ENCODE measurements at places on chromosomes 12 and 14.
A peak's percentile ranks its signal among the peaks of the same experiment; 100 is the strongest.

DNA sequence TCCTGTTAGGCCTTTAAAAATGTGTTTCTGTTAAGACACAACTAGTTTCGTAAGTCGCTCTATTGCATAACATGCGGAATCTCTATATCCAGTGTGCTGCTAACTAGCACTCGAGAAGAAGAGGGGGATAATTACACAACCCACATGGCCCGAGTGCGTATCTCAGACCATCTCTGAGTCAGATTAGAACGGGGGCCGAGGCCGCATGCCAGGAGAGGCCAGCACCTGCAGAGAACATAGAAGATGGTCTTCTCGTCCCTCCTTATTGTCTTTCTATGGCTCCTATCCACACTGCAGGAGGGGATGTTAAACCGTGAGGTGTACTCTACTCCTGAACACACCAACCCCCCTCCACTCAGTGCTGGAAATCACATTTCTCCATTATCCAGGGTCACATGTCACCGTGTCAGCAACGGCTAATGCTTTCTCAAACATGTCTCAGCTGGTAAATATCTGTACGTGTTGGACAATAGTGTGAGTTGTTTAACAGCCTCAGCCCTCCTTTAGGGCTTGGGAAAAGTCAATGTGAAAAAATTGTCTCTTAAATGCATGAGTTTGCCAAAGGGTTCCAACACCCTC lies 56.3 kb downstream of the CCDC88C start:
- DNase-seq = no peak

- DNase-seq = no peak
Measured at GRCh38 chr12:93979189-93979588, 169.2 kb upstream of the PLXNC1 start.

DNA sequence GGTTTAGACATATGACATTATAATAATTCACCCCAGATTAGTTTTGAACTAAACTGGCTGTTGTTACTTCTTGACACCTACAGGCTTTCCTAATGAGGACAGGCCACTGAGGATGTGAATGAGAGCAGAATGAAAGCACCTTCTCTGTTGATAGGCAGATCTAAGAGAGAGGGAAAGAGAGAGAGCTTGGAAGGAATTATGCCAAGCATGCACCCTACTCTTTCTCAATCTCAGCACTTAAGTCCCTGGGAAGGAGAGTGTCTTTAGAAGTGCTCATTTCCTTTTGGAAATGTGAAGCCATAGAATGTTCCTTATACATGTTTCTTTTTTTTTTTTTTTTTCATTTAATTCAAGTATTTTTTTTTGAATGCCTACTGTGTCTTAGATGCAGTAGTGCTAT lies 49.0 kb downstream of the TBC1D15 start:
- no peak for DNase-seq

- no peak for DNase-seq
Measured at GRCh38 chr12:64890873-64891468, 66.5 kb downstream of the TBC1D30 start.

DNA sequence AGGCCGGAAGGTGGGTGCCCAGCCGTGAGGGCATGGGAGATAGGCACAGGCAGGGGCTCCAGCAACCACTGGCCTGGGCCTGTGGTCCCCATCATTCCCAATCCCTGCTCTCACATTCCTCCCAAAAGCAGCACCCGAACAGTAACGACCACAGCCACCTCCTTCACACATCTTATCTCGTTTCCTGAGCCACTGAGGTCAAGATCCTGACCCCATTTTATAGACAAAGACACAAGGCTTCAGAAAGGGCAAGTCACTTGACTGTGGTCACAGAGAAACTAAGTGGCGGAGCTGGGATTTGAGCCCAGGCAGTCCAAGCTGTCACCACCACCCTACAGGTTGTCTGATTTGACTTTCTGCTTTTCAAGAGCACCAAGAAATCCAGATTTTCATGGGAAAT lies 38.9 kb downstream of the DTX1 start:
- no peak for DNase-seq

DNA sequence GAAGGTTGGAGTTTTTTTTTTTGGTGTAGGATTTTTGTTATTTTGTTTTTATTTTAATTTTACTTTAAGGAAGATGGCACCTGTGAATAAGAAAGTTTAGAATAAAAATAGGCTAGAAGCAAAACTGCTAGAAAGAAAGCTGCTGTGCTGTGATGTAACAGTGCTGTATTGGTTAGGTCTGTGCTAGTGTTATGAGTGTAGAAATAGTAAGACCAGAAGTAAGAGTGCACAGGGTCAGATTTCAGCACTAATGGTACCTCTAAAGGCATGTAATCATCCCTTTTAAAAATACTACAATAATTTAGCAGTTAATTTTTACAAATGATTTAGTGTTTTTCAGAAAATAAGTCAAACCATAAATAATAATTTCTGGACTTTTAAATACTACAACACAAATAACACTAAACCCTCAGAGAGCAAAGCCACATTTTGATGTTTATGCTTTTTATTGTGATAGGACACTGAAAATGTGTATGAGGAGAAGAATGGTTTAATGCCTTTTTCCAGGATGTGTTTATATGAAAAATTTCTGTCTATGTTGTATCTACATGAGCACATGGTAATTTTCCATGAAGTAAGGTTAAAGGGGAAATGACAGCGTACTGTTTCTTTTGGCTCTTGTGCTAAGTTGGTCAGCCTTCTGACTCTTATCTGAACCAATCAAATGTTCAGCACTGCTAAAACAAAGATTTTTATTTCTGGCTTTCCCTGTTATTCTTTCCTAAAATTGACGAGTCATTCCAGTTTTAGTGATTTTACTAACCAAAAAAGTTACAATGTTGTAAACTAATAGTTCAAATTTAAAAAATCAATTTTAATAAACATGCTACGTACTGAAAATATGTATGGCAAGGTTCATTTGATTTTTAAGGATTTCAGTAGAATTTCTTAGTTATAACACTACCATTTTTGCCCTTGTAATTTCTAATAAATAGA lies 96.1 kb downstream of the PPHLN1 start:
- no peak for DNase-seq

DNA sequence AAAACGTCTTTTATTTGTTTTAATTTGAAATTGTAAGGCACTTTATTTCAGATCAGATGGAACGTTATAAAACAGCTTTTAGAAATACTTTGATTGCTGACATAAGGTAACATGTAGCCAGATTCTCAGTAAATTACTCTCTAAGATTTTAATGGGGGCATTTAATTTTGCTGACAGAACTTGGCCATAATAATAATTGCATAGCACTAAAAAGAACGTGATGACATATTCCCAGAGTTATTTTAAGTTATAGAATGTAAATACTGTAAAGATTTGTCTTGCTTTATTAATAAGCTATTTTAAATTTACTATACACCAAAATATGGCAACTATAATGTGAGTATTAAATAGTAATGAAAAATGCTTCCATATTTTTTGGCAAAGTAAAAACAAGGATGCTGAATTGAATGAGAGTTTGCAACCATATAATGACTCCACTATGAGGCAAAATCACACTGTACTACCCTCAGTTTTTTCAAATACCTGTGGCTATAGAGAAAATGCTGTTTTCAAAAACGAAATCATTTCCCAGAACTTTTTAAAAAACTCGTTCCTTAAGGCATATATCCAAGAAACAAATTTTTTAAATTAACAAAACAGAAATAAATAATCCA lies 876 bp downstream of the LUM start:
- no peak for DNase-seq

- DNase-seq = no peak
Measured at GRCh38 chr14:89493877-89494634, 77.0 kb upstream of the FOXN3 start.

DNA sequence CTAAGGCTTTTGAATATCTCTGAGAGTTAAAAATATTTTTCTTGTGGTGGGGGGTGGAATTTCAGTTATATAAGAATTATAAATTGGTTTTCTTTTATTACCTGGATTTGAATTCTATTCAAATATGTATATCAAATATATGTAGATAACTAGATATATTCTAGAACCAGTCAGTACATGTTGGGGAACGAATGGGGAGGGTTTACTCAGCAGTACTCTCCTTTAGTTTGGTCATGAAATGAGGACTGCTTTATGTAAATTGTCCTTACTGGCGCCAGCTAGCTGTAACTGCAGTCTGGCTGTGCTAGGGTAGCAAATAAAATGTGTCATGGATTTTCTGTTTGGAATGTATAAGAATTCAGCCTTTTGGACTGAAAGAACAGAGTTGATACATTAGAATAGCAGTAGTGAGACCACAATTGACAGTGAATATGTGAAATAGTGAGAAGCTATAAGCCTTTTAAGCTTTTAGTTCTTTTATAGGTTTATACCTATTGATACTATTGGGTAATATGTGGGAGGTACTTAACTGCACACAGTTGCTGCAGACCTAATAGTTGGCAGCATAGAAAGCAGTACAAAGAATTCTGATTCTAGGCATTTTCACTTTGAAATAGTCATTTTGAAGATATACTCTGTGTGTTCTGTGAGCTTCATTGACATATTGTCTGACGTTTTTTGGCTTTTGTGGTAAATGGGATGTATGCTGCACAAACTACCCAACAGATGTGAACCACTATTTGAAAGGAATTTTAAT lies 29.0 kb downstream of the ATF7IP start:
- DNase-seq = no peak

DNA sequence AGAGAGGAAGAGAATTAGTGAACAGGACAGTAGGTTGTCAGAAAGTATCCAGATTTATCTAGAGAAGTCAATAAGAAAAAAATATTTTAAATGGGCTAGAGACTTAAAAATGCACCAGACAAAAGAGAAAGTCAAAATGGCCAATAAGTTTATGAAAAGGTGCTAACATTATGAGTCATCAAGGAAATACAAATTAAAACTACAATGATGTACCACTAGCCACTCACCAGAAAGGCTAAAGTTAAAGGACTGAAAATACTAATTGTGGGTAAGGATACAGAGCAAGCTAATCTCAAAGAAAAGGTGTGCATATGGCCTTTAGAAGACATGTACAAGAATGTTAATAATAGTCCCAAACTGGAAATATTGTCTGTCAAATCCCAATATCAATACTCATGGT lies 37.7 kb downstream of the C12orf50 start:
- DNase-seq = no peak

- DNase-seq = no peak
Measured at GRCh38 chr14:41446008-41446407, 160.7 kb upstream of the LRFN5 start.

- no peak for DNase-seq
Measured at GRCh38 chr12:607541-608001, 55.7 kb downstream of the NINJ2 start.

GRCh38 chr12:4270831-4271716 lies 2.5 kb upstream of the CCND2 start:
- DNase-seq = peak; percentile 81

DNA sequence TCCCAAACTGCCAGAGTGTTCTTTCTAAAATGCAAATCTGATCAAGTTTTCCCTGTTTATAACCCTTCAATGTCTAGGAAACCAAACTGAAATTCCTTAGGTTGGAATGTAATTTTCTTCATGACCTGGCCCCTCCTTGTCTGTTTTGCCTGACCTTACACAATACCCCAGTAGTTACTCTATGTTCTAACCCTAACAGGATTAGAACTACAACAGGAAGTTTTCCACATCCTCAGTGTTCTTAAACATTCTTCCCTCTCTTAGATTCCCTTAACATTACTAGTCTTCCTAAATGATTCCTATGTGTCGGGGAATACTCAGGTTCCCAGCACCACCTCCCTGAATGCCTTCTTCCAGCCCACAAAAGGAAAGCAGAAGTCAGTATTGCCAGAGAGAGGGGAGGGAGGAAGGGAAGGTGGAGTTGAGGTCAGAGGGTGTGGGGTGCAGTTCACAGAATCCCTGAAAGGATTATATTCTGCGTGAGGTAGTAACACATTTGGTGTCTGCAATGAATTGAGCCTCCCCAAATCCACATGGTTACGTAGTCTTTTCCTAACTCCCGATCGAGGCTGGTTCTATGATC lies 72.6 kb downstream of the BBS10 start:
- no peak for DNase-seq

- no peak for DNase-seq
Measured at GRCh38 chr14:24851837-24852236, 198.1 kb downstream of the STXBP6 start.

- DNase-seq = no peak
Measured at GRCh38 chr12:65432651-65433050, 154.2 kb downstream of the MSRB3 start.

DNA sequence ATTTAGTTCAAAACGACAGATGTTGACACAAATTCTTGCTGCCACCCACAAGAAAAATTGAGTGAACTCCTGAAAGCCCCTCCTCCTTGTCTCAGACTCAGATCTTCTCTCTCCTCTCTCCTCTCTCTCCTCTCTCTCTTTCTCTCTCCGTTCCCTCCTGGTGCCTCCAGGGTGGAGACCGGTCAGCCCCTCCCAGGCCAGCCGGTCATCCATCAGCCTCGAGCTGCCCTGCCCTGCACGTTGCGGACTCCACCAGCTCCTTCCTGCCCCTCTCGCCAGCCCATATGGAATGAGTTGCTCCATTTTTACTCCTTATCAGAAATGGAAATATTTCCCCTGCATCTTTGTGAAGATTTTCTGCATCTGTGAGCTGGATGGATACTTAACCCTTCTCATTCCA lies 103.8 kb downstream of the TBX5 start:
- no peak for DNase-seq

GRCh38 chr14:77562681-77563080 lies 53.8 kb downstream of the SPTLC2 start:
- DNase-seq = no peak

GRCh38 chr12:86777325-86777724 lies 521.1 kb upstream of the MGAT4C start:
- no peak for DNase-seq

DNA sequence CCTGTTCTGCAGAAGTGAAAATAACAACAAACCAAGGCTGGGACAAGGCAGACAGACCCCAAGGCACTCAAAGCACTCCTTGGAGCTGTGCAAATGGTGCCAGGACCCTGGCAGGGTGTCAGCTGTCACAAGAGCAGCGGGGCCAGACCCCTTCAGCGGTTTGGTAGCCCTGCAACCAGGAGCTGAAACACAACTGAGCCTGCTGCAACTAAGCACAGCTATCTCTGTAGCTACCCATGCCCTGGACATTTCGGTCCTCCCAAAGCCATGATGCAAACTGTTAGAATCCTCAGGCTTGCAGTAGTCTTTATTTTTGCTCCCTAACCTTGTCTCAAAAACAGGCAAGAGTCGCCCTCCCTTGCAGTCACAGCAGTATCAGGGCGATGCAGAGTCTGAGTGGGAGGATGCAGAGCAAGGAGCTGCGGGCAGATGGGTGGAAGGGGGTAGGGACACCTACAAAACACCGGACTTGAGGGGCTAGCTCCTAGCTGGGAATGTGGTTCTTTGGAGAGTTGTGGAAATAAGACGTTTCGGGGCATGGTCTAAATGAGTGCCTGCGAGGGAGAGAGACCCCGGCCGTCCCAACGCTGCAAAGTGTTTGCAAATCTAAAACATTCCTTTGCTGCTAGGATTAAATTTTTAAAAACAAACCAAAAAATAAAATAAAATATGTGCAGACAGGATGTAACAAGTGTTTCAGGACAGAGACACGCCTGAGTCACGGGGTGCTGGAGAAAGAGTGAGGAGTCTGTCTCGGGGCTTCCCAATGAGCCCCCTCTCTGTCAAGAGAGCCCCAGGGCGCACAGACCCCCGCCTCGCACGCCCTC lies 1.0 kb downstream of the NUAK1 start:
- no peak for DNase-seq
